ENCODE measurements at places on chromosomes 5 and 9.

GRCh38 chr5:84821924-84822323 lies 437.2 kb upstream of the EDIL3 start:
- DNase-seq = no peak

GRCh38 chr5:123610209-123610608 lies 98.2 kb downstream of the CSNK1G3 start:
- no peak for DNase-seq

DNA sequence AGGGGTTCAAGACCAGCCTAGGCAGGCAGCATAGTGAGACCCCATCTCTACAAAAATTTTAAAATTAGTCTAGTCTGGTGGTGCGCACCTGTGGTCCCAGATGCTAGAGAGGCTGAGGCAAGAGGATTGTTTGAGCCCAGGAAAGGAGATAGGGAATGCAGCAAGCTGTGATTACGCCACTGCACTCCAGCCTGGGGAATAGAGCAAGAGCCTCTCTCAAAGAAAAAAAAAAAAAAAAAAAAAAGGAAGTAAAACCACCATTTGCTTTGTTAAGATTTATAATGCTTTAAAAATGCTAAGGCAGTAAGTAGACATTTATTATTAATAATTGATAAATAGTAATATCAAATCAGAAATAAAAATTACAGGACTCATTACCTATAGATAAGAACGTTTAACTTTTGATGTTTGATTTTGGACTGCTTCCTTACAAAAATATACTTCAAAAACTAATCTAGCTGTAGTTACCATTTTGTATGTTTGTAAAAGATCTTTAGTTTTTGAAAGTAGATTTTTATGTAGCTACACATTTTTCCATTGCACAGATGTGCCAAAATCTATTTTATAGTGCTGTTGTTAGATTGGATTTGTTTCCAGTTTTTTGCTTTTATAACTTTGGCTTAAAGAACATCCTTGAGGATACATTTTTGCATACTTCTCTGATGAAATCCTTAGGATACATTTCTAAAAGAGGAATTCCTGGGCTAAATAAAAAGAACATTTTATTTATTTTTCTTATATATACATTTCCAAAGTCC lies 86.4 kb downstream of the INIP start:
- no peak for DNase-seq

DNA sequence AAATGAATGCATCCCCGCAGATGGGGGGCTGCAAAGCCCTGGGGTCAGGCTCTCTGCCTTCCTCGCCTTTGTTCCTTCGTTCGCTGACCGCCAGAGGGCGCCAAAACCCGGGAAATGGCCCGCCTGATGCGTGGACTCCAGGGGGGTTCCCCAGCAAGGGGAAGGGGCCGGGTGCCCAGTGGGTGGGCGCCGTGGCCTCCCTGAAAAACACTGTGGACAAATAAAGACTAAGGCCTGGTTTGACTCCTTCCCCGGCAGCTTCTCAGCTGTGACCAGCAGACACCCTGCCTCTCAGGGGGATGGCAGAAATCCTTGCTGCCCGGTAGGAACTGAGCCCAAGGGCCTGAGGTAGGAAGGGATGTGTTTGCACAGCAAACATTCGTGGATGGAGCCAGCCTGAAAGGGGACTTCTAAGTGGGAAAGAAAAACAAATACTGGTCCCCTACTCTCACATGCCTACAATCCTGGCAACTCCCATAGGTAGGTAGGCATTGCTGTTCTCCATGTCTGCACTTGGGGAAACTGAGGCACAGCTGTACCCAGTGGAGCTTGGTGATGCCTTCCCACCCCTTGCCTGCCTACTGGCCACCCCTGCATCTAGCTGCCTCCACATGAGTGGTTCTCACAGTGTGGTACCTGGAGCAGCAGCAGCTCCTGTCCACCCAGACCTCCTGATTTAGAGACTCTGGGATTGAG lies 57.7 kb downstream of the DUSP1 start:
- DNase-seq = peak; percentile 87

- DNase-seq = no peak
These were observed 86.1 kb upstream of the SARDH start for GRCh38 chr9:133824106-133824801.

DNA sequence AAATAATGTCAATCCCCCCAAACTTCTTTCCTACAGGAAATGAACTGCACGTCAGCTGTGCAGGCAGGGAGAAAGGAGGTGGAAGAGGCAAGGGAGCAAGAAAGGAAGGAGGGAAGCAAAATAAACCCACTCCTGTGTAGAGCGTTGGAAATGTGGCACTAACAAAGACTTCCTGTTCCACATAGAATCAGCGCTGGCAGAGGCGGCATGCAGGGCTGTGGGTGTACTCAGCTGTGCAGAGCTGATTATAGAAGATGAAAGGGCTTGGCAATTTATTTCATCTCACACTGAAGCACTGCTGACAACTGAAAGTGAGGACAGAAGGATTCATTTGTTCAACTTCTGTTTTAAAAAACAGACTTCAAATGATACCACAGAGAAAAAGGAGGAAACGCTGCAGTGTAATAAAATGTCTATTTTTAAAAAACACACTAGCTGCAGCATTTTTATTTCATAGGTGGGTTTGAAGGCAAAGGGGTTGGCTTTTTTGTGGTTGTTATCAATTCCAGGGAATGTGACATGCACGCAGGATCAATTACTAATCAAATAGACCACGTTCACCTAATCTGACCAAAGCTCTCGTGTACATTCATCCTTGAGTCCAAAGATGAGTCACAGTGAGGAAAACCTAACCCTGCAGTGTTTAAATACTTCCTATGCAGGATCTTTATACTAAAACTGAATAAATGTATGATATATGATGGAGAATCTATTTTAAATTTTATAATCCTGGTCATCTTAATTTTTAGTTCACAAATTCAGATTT lies 583.5 kb downstream of the ZNF608 start:
- no peak for DNase-seq

- no peak for DNase-seq
These were observed 15.7 kb downstream of the TMC1 start for GRCh38 chr9:72537011-72537545.

GRCh38 chr5:15363601-15364000 lies 136.4 kb upstream of the FBXL7 start:
- no peak for DNase-seq

DNA sequence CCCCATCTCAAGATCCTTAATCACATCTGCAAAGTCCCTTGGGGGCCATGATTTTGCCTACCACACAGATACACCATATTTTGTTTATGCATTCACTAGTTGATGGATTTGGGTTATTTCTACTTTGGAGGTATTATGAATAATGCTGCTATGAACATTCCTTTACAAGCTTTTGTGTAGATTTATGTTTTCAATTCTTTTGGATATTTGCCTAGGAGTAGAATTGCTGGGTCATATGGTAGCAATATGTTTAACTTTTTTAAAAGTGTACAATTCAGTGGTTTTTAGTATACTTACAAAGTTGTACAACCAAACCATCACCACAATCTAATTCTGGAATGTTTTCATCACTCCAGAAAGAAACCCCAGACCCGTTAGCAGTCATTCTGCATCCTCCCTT lies 7.8 kb upstream of the ANP32B start:
- no peak for DNase-seq

- DNase-seq = no peak
These were observed 69.4 kb downstream of the PJA2 start for GRCh38 chr5:109340351-109340750.

DNA sequence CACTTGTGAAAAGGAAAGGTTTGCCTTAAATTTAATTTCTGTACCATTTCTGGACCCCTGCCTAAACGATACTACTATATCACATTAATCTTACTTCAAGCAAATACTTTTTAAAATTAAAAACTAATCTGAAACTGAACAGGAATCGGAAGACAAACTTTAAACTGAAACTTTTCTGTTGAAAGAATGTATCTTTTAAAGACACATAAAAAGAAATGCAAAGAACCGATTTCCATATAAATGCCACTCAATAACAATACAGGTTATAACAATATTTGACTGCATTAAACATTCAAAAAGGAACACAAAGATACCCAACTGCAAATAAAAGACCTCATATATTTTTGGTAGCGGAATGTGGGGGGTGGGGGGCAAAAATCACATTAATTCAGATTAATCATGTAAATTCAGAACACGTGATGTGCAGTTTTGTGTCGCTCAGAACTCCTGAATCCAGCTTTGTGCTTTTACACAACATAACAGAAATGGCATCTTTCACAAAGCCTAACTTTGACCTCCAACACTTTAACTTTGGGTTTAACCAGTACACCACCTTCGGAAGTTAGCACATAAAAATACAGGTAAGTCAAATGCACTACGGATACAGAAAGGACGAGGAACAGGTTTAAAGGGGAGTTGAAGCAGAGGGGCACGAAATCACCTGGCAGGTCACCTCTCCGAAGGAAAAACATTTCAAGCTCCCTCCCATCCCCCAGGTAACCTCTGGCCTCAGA lies 925 bp downstream of the LIFR start:
- DNase-seq = no peak

- DNase-seq = no peak
These were observed 11.1 kb upstream of the GARNL3 start for GRCh38 chr9:127253446-127253845.

DNA sequence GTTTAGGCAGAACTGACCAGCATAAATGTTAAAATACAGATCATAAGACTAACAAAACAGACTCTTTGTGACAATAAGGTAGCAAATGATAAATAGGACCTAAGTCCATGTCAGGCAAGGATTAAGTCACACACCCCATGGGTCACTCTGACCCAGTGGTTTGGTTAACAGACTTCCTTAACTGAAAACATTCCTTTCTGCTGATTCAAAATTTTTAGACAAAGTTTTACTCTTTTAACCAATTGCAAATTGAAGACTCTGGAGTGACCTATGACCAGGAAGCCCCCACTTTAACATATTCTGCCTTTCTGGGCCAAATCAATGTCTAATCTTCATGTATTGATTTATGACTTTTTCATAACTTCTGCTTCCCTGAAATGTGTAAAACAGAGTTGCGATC lies 4.9 kb upstream of the NXNL2 start:
- no peak for DNase-seq

- no peak for DNase-seq
These were observed 245.5 kb upstream of the RPS23 start for GRCh38 chr5:82523633-82524032.

- DNase-seq = no peak
These were observed 11.0 kb downstream of the PRDM12 start for GRCh38 chr9:130675396-130675795.

GRCh38 chr9:93318480-93318879 lies 133.0 kb upstream of the FAM120A start:
- peak; percentile 41 for DNase-seq

- DNase-seq = no peak
These were observed 6.4 kb upstream of the NOL6 start for GRCh38 chr9:33480106-33480505.

All from upper lobe of right lung (tissue), 1 donor.